ENCODE measurements at places on chromosomes 5 and 9.

- no peak for DNase-seq
Measured at GRCh38 chr5:115079924-115080623, 89.6 kb downstream of the TRIM36 start.

DNA sequence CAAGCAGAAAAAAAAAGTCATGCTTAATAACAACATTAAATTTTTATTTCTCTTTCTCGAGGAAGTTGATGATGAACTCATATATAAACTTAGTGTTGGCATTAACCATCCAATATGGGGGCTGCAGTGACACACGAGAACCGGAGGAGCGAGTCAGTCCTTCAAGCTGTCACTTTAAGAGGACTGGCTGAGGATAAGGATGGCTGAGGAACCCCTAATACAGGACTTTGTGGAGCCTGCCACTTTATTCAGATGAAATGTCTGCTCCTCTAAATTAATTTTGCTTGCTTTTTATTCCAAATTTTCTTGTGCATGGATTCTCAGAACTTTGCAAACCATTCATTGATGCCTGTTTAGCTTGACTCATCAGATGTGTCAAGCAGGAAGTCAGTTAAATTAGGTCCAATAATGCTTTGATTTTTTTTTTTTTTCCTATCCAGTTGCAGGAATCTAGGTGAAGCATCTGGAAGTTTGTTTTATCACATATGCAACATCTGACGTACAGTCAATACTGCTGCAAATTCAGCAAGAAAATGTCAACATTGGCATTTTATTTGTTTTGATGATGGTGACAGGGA, 144.2 kb upstream of the COL5A1 start:
- no peak for DNase-seq

DNA sequence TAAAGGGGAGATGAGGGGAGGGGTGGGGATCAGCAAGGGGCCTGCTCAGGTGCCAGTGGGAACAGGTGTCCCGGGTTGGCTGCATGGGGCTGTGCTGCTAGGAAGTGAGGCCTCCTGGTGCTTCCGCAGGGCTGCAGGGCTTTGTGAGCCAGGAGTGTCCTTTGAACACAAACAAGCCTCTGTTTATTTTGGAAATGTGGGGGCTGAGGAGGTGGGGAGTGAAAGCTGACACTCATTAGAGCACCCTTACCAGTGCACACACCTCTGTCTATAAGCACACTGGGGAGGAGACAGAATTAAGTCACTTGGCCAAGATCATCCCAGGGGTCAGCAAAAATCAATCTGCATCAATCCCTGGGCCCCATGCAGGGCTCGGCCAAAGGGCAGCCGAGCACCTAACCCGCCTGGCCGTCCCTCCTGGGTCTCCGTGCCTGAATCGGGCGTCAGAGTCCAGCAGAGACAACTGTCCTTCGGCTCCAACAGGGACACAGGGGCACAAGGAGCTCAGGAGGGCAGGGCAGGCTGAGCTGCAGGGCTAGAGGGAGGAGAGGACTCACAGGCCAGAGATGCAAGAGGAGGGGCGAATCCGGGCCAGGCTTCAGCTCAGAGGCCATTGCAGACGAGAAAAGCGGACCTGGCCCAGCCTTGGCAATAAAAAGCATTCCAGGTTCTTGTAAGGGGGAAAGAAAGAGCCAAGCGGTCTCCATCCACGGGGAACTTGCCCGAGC, 99.8 kb downstream of the VAV2 start:
- DNase-seq, result no peak

GRCh38 chr9:77087506-77087905, 68.1 kb downstream of the FOXB2 start:
- DNase-seq, result no peak

DNA sequence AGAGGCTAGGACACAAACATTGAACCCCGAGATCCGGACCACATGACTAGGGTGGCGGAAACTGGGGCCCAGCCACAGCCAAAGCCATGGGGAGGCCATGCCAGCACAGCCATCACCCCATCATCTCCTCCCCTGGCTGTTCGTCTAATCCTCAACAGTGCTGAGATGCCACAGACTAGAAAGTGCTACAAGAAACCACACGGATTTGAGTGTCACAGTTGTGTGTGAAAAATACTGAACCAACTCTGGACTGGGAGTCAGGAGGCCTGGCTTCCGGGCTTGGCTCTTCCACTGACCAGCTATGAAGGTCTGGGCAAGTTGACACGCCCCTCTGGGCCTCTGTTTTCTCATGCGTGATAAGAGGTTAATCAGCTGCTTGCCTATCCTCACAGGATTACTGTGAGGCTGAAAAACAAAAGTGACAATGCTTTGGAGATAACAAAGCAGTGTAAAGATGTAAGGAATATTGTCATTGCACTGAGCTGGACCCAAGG, 38.8 kb upstream of the SHB start:
- DNase-seq, result no peak

- no peak for DNase-seq
Measured at GRCh38 chr5:167872791-167873190, 418.7 kb upstream of the WWC1 start.

- no peak for DNase-seq
Measured at GRCh38 chr5:91381239-91381773, 1.8 kb downstream of the ARRDC3 start.

- no peak for DNase-seq
Measured at GRCh38 chr5:367358-368130, 46.0 kb downstream of the AHRR start.

- peak; percentile 18 for DNase-seq
Measured at GRCh38 chr9:92669527-92669889, 423 bp downstream of the IPPK start.

GRCh38 chr9:5425006-5425628, 12.6 kb downstream of the PLGRKT start:
- no peak for DNase-seq

DNA sequence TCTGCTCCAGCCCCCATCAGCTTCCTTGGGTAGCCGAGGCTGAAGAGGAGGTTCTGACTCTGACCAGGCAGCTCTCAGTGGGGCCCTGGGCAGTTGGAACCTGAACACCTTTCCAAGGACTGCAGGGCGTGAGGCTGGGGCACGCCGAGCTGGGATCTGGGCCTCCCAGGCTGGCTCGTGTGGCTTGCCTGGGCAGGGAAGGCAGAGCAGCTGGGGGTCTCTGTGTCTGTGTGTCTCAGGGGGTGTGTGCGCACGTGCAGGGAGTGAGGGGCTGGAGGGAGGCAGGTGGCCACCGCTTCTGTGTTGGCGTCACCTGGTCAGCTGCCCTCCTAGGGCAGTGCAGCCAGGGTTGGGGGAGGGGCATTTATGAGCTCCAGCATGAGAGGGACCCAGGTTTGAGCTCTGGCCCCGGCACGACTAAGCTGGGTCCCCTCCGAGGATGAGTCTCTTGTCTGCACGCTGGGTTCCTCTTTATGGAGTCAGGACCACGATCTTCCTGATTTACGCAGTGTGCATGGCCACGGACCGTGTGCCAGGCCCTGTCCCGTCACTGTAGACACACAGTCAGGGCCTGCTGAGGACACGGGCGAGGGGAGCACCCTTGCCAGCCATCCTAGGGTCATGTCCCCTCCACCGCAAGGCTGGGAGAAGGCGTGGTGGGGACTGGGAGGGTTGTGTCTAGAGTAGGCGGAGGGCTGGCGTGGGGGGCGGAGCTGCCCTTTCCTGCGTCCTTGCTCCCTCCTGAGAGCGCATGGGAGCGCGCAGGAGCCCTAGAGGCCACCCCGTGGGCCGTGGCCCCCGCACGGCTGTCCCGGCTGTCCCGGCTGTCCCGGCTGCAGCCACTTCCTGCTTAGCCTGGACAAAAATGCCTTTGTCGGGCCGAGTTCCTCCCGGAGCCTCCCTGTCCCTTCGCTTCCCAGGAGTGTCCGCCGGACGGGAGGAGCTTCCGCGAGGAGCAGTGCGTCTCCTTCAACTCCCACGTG, 4.6 kb downstream of the ADAMTSL2 start:
- no peak for DNase-seq

GRCh38 chr9:69433392-69433791, 108.4 kb downstream of the ENTREP1 start:
- no peak for DNase-seq

GRCh38 chr9:70607926-70608325, 193.5 kb upstream of the KLF9 start:
- DNase-seq, result no peak

GRCh38 chr9:19424176-19424779, 15.5 kb downstream of the ACER2 start:
- DNase-seq, result no peak

- no peak for DNase-seq
Measured at GRCh38 chr5:56142614-56143372, 90.3 kb downstream of the ANKRD55 start.

- no peak for DNase-seq
Measured at GRCh38 chr9:113658545-113658895, 195.0 kb downstream of the RGS3 start.

DNA sequence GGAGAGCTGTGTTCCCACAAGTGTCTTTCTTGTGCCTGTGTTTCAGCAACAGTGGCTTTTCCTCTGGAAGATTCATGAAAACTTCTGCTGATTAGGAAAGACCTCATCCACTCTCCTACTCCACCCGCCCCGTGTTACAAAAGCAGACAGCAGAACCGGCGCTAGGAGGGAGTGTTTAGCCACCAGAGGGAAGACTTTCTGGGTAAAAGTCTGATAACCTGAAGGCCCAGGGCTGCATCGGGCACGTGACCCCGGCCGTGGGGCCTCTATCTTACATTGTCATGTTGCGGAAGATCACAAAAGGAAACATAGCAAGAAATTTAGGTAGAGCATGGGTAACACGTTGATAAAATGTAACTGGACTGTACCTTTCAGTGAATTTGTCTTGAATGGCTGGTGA, 32.0 kb upstream of the DMRT2 start:
- no peak for DNase-seq

All from activated CD4-positive, alpha-beta T cell treated with anti-CD3 and anti-CD28 coated beads for 1 hour (primary cell).